ENCODE measurements at places on chromosomes 6 and 20.

- no peak for DNase-seq
These were observed 41.7 kb downstream of the MOCS1 start for GRCh38 chr6:39892490-39893129.

- DNase-seq: no peak
These were observed 119.0 kb upstream of the STMND1 start for GRCh38 chr6:16982807-16983206.

DNA sequence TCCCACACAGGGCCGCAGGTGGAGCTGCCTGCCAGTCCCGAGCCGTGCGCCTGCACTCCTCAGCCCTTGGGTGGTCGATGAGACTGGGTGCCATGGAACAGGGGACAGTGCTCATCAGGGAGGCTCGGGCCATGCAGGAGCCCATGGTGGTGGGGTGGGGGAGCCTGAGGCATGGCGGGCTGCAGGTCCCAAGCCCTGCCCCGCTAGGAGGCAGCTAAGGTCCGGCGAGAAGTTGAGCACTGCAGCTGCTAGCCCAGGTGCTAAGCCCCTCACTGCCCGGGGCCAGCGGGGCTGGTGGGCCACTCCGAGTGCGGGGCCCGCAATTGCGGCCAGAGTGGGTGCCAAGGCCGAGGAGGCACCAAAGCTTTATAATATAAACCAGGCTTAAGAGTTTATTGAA lies 479.7 kb downstream of the MMUT start:
- DNase-seq: no peak

- DNase-seq: no peak
These were observed 588.4 kb upstream of the BTBD3 start for GRCh38 chr20:11329271-11329670.

DNA sequence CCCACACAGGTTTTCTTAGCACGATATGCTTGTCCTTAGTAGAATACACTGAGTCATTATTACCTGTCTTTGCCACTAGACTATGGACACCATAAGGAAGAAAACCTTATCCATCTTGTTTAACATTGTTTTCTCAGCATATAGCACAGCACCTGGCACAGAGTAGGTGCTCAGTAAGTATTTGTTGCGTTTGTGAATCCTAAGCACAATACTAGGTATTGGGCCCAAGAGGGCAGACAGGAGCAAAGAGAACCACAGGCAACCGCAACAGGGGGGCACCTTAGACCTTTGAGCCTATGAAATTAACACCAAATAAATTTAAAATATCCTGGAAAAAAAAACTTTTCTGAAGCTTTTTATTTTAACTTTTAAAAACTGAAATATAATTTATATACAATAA lies 3.7 kb upstream of the NCOA6 start:
- no peak for DNase-seq

DNA sequence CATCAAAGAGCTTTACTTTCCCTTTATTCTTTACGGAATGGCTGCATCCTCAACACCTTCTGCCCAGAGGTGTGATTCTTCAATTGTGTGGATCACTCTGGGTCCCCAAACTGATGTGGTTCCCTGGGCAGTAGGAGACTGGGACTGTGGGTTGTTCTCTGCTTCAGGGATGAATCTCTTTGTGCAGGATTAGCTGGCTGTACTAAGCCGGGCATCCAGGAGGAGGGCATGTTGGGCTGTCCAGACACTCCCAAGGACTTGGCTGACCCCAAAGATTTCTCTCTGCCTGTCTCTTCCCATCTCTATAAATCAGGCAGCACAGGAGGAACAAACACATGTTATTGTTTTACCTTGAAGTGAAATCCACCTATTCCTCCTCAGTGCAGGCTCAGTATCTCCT lies 15.3 kb downstream of the FARS2 start:
- DNase-seq: no peak

GRCh38 chr6:140011537-140011936 lies 637.1 kb upstream of the CITED2 start:
- DNase-seq: no peak

Data from activated CD4-positive, alpha-beta T cell treated with anti-CD3 and anti-CD28 coated beads for 4 hours (primary cell).